ENCODE measurements at places on chromosomes 11 and 22.

GRCh38 chr22:33104147-33104854, 46.1 kb upstream of the SYN3 start:
- DNase-seq, result no peak

- no peak for DNase-seq
Measured at GRCh38 chr22:25923914-25924313, 181.9 kb downstream of the MYO18B start.

DNA sequence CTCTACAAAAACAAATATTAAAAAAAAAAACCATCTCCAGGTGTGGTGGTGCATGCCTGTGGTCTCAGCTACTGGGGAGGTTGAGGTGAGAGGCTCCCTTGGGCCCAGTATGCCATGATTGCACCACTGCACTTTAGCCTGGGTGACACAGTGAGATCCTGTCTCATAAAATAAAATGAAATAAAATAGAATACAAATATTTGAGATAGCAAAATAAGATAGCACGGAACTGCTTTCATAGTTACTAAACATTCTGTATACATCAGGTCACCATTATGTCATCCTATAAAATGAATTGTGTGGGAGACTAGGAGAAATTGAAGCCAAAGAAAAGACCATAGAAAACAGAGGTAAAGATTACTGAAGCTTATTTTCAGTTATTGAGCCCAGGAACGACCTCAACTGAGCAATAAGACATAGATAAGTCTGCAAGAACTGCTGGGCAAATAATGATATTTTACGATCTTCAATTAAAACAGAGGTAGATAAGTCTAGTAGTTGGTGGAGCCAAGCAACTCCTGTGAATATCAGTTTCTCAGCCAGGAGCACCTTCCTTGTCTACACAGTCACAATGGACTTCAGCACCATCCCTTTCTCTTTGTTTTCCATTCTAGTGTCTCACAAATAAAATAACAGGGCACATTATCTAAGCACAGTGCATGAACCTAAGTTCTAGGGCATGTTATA, 9.9 kb downstream of the OR5M11 start:
- no peak for DNase-seq

- DNase-seq, result no peak
Measured at GRCh38 chr11:97995874-97996273, 1024.9 kb upstream of the CNTN5 start.

DNA sequence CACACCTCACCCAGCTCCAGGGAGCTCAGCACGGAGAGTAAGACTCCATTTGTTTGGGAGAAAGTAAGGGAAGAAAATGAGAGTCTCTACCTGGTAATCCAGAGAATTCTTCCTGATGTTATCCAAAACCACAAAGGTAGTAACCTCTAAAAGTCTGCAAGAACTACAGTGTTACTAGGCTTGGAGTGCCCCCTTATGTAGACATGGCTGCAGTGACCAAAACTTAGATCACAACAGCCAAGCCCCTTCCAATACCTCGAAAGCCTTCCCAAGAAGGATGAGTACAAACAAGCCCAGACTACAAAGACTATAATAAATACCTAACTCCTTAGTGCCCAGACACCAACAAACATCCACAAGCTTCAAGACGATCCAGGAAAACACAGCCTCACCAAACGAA, 4.9 kb downstream of the UBE2L6 start:
- no peak for DNase-seq

All from NCI-H1417 treated with DMSO at 0.1 percent for 48 hours (cell line).